ENCODE measurements at places on chromosomes 6 and 20. TPM values are rescaled to one million over a fixed set of nuclear protein-coding genes. Genes with fewer than 3 reads are reported as not detected.

Gene PBX2
- 109 TPM for total RNA-seq

Gene PREX1
- 6.1 TPM for total RNA-seq

Gene ARG1
- not detected for total RNA-seq

Gene BPIFB2
- not detected for total RNA-seq

GRCh38 chr6:43780941-43781928, 11.2 kb downstream of the VEGFA start:
- DNase-seq = no peak

- DNase-seq = no peak
These were observed 212.2 kb downstream of the UST start for GRCh38 chr6:148959008-148959407.

GRCh38 chr6:159056003-159056402, 11.2 kb upstream of the TAGAP start:
- no peak for DNase-seq

DNA sequence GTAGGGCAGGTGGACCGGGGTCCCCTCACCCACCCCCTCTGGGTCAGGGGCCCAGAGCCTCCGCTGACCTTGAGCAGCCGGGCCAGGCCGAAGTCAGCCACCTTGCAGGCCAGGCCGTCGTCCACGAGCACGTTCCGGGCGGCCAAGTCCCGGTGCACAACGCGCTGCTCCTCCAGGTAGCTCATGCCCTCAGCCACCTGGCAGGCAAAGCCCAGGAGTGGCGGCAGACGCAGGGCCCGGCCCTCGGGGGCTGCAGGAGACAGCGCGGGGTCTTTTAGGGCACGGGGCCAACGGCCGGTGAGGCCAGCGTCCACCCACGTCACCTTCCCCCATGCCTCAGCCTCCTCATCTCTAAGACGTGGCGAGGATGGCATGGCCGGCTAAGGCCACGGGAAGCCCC, 4.2 kb upstream of the PTK6 start:
- DNase-seq = no peak

DNA sequence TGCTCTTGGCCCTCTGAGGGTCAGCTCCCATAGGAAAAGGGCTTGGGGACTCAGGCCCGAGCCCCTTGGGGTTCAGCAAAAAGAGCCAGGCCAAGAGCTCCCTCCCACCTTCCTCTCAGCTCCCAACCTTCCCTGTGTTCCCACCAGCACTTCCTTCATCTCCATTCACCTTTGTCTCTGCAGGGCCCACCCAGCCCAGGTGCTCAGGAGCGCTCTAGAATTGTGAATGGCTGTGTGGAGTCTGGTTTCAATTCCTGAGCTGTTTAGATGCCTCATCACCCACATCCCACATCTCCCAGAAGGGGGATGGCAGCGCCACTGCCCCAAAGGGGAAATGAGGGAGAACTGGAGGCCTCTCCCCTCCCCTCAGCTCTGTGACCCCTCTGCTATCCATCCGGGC, 7.7 kb downstream of the GRM4 start:
- DNase-seq = peak; percentile 30

- DNase-seq = no peak
These were observed 10.5 kb downstream of the ENTPD6 start for GRCh38 chr20:25206063-25206403.

GRCh38 chr6:82569022-82569421, 205.4 kb downstream of the TPBG start:
- DNase-seq = no peak
